ENCODE measurements at places on chromosomes 12 and 14.

DNA sequence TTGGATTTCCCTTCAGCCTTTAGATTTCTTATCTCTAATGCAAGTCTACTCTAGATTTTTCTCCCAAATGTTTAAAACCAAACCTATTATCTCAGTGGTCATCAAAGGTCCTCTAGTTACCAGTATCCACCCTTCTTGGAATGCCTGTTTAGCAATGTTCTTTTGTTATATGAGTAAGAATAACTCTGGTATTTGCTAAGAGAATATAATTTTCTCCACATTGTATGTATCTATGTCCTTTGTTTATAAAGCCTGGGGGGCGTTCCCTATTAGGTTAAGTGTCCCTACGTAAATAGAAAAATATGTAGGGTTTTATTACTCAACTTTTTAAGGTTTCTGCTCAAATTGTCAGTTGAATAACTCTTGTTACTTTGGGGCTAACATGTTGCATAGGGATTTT lies 27.3 kb downstream of the PPM1A start:
- DNase-seq = no peak

GRCh38 chr12:39628836-39629235 lies 9.2 kb upstream of the ABCD2 start:
- no peak for DNase-seq

- DNase-seq = no peak
Measured at GRCh38 chr12:25652371-25652770, 99.3 kb upstream of the LMNTD1 start.

DNA sequence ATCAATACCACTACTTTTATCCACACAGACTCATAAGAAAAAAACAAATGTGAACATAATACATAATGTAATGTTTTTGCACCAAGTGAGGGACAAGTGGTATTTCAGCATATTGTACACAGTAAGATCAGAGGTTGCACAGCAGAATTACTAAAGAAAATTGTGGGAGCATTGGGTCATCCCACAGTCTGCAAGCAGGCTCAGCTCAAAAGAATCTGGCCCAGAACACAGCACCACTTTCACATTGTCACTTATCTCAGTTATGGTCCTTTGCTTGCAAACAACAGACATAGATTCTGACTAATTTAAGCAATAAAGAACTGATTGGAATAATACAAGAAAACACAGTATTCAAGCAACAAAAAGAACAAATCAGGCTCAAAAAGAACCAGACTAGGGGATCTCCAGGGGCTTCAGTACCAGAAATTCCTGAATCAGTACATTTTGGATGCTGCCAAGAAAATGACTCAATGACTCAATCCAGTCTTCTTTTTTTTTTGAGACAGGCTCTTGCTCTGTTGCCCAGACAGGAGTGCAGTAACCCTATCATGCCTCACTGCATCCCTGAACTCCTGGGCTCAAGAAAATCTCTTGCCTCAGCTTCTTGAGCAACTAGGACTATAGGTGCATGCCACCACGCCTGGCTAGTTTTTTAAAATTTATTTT lies 42.9 kb upstream of the EEA1 start:
- no peak for DNase-seq

- DNase-seq = no peak
Measured at GRCh38 chr14:69573831-69574262, 824 bp downstream of the CCDC177 start.

DNA sequence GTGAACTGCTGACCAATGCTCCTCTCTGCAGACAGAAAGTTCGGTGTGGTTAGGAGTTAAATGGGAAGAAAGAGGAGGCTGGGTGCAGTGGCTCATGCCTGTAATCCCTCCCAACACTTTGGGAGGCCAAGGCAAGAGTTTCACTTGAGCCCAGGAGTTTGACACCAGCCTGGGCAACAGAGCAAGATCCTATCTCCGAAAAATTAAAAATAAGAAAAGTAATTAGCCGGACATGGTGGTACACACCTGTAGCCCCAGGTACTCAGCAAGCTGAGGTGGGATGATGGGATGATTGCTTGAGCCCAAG lies 19.0 kb downstream of the ATXN2 start:
- DNase-seq = no peak

DNA sequence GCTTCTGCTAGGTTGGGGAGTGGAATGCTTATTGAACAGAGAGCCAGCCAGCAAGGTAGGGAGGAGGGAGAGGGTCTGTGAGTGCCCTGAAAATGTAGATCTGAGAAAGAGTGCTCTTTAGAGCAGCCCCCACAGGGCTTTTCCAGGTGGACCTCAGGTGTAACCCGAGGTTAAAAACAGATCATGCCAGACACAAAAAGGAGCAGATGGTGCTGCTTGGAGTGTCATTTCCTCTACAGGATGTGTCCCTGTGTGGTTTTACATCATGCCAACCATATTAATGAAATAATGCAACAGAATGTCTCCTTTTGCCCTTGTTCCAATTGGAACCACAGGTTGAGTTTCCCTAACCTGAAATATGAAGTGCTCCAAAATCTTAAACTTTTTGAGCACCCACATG lies 6.4 kb downstream of the SUSD6 start:
- no peak for DNase-seq

DNA sequence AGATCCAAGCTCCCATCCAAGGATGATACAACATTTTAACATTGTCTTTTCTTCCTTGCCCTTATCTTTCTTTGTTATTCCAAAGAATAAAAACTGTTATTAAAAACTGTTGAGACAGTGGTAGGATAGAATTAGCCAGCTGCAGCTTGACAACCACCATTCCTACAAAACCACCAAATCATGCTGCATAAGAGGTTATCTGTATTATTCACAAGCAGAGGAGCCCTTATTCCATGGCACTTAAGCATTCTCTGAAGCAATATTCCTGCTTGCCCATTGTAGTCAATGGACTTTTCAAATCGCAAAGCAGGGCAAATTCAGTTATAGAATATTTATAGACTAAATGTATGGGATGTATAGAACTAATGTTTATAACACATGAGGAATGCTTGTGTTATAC lies 3.4 kb downstream of the ABCD2 start:
- no peak for DNase-seq

DNA sequence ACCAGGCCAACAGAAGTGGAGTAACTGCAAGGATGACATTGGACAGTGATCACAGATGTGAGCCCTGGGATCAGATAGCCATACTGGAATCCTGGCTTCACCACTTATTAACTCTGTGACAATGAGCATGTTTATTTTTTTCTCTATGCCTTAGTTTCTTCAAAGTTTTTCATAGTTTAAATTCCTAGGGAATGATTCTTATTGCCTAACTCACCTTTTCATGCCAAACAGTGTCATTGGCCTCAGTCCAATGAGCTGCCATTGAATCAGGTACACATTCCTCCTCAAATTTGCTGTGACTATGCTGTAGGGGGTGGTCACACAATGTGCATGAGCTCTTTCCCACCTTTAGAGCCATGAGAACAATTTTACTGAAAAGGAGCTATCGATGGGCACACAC lies 342.3 kb downstream of the SYT1 start:
- DNase-seq = no peak

- no peak for DNase-seq
Measured at GRCh38 chr12:99911967-99912366, 72.8 kb downstream of the ANKS1B start.

- no peak for DNase-seq
Measured at GRCh38 chr14:92984896-92985295, 61.9 kb downstream of the CHGA start.

- DNase-seq = no peak
Measured at GRCh38 chr12:21301-22189, 45.0 kb upstream of the IQSEC3 start.

DNA sequence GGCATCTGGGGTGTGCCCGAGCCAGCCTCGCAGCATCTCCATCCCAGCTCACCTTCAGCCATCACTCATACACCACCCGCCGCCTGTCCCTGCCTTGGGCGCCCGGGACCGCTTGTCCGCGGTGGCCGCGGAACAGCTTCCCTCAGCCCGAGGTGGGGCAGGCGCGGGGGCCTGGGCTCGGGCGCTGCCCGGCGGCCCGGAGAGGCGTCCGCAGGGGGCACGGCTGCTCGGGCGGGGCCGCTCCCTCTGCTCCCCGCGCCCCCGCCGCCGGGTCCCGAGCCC lies 430 bp downstream of the SLC41A2 start:
- no peak for DNase-seq

DNA sequence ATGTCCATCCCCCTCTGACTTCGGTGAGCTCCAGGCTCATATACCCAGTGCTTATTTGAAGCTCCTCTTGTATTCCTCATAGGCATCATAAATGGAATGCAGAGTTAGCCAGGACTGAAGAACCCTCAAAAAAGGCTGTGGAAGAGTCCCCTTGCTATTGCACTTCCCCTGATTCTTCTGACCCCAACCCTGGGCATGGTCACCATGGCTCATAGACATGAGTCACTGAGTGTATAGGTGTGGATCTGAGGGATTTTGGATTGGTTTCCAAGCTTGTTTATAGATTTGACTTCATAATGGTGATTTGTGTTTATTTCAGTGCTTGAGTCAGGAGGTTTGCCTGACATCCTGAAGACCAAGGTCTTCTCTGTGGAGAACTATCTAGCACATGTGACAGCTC lies 98.4 kb upstream of the SLC38A2 start:
- no peak for DNase-seq

DNA sequence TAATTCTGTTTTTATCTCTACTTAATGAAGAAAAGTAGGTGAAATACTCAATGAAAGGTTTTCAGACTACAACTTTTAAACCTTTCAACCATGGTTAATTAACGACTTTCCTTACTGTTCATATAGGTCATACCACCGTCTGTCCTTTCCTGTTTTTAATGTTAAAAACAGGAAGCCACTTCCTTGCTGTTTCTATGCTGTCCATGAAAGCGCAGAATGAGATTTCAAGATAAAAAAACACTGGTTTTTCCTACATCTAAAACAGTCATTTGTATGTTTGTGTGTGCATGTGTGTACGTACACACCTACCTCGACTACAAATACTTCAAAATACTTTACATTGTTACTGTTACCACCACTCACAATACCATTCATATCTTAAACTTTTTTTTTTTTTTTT lies 27.3 kb downstream of the SPTLC2 start:
- DNase-seq = no peak

DNA sequence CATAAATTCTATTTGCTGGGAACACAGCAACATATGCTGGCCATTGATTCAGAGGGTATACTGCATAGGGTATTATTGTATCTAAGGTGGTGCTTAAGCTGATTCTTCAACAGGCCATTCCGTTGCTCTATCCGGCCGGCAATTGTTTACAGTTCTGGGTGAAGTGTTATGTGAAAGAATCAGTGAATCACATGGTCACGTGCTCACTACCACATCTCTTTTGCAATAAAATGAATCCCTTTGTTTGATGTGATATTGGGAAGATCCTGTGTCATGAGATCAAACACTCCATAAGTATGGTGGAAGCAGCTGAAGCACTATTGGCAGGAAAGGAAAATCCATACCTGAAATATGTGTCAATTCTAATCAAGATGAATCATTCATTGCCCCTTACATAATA lies 7.6 kb upstream of the USP15 start:
- no peak for DNase-seq

GRCh38 chr12:85530456-85530855 lies 250.4 kb downstream of the ALX1 start:
- no peak for DNase-seq

- DNase-seq = peak; percentile 37
Measured at GRCh38 chr12:39443081-39443928, at the start of gene KIF21A. TSS of gene KIF21A (minus strand) at chr12:39443120. CDS start at chr12:39442970, 150 bp downstream.

- DNase-seq = no peak
Measured at GRCh38 chr14:74014299-74014698, 4.8 kb downstream of the ENTPD5 start.

GRCh38 chr12:120077260-120077659 lies 39.3 kb downstream of the RAB35 start:
- DNase-seq = no peak

DNA sequence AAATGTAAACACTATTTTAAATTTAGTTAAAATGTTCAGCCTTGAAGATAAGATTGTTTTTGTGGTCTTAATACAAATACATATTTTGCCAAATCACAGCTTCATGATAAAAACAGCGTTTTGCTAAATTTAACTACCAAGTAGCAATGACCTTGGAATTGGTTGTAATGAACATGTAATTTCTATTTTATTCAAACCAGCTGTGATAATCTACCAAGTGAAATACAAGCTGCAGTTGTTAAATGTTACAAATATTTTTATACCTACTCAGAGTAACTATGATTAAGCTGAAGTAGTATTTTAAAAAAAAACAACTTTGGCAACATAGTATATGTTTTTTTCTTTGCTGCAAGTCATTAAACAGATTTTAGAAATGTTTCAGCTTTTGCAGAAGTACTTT lies 96.2 kb downstream of the CPSF2 start:
- no peak for DNase-seq

DNA sequence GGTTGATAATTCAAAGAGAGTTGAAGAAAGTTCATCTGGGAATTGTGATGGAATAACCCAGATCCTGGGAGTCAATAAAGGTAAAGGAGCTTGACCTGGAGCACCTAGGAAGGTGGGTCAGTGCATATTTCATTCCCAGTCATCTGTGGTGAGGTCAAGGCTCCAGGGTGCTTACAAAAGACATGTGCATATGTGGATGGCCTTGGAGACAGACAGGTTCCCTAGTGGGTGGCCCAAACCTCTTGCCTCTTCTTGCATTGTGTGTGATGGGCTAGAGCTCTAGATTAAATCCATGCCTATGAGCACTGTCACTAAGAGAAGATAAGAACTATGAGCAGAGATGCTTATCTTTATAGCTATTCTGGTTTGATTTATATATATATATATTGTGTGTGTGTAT lies 75.5 kb upstream of the CISTR start:
- DNase-seq = no peak

DNA sequence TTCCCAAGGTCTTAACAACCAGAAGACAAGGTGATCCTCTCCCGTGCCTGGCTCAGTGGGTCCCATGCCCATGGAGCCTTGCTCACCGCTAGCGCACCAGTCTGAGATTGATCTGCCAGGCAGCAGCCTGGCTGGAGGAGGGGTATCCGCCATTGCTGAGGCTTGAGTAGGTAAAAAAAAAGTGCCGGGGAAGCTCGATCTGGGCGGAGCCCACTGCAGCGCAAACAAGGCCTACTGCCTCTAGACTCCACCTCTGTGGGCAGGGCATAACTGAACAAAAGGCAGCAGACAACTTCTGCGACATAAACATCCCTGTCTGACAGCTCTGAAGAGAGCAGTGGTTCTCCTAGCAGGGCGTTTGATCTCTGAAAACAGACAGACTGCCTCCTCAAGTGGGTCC lies 104.0 kb downstream of the C14orf39 start:
- no peak for DNase-seq

- no peak for DNase-seq
Measured at GRCh38 chr12:7221486-7221885, 32.0 kb downstream of the PEX5 start.

- DNase-seq = no peak
Measured at GRCh38 chr14:22980672-22981089, 1.7 kb downstream of the AJUBA start.

GRCh38 chr12:66398931-66399910 lies 96.9 kb downstream of the HELB start:
- no peak for DNase-seq

- DNase-seq = no peak
Measured at GRCh38 chr12:323507-323906, 60.9 kb upstream of the SLC6A13 start.

- no peak for DNase-seq
Measured at GRCh38 chr12:127273626-127274025, 993.3 kb upstream of the TMEM132C start.
